ENCODE measurements at places on chromosomes 3 and 15.

GRCh38 chr15:81091889-81092558, 42.0 kb upstream of the CFAP161 start:
- DNase-seq: peak; percentile 97

DNA sequence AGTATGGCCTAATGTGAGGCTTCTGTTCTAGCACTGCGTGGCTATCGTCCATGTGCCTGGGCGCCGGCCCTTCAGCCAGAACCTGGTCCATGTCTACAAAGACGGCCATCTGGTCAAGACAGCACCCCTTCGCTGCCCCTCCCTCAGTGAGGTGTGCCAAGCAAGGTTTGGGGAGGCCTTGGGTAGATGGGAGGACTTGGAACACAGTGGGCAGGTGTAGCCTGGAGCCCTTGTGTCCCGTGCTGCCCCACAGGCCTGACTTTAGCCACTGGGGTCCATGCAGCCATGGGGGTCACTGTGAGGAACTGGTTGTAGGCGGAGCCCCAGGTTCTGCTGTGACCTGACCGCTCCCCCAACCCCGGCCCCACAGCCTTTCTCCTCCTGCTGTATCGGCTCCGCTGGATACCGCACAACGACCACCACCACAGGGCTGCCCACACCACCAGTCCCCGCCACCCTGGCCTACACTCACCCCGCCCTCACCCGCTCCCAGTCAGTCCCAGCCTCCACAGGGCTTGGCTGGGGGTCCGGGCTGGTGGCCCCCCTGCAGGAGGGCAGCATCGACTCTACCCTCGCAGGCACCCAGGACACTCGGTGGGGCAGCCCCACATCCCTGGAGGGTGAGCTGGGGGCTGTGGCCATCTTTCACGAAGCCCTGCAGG, 16.6 kb downstream of the NBEAL2 start:
- no peak for DNase-seq

GRCh38 chr3:102488331-102488730, 53.5 kb downstream of the ZPLD1 start:
- no peak for DNase-seq

DNA sequence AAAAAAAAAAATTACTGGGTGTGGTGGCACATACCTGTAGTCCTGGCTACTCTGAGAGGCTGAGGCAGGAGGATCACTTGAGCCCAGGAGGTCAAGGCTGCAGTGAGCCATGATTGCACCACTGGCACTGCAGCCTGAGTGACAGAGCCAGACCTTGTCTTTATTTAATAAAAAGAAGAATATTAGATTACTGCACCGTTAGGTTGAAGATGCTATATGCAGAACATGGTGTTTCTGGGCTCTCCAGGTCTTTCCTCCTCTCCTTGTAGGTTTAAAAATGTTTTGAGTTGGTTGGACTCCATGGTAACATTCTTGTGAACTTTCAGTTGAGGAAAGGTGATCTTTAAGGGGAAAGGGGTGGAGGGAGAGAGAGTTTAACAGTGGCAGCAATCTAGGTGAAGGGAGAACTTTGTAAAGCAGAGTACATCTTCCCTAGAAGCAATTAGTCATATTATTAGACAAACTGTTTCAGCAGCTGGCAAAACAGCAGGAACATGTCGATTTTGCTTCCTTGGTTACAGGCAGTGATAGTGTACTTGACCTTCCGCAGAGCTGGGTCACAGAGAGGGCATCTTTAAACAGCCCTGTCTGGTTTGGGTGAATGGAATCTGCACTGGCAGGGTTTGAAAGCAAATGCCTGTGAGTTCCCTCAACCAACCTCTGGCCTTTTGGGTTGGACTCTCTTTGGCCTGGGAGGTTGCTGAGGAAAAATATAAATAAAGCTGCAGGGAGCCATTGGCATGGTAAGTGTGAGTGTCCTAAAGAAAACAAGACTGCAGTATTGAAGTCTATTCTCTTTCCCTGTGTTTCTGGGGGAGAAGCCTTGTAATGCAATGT, 42.8 kb downstream of the NR2C2 start:
- peak; percentile 39 for DNase-seq

DNA sequence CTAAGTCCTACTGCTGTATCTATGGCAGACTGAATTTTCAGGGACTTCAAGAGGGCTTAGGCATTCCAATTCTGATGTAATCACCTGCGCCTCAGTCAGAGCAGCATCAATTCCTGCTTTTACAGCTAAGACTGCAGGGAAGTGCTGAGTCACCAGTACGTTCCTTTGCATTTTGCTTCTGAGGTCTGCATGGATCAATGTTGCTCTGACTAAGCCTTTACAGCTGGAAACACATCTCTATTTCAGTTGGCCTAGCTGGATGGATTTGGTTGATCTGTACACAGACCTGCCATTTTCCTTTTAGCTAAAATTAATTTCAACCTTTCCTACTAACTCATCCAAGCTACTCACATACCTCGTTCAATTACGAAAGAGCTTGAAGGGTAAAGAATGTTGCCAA, 51.3 kb downstream of the ETV5 start:
- peak; percentile 59 for DNase-seq

DNA sequence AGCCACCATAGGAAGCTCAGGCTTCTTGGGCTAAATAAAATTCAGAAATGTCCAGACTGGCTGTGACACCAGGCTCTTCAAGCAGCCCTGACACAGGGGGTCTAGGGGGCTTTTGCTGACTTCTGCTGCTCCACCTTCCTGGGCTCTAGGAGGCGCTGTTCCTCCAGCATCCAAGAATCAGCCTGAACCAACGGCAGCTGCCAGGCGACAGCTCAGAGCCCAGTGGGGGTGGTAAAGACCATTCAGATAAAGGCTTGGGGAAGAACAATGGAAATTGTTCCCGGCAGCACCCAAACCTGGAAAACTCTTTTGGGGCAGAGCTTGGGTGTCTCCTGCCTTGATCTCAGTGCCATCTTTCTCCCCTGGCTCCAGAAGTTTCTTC, 21.6 kb upstream of the PSTPIP1 start:
- DNase-seq: no peak

GRCh38 chr3:10518506-10519150, 13.2 kb upstream of the ATP2B2 start:
- no peak for DNase-seq

- no peak for DNase-seq
These were observed 909.1 kb upstream of the ROBO1 start for GRCh38 chr3:80676866-80677265.

- DNase-seq: peak; percentile 81
These were observed 644.7 kb downstream of the OTOL1 start for GRCh38 chr3:162141272-162141791.

DNA sequence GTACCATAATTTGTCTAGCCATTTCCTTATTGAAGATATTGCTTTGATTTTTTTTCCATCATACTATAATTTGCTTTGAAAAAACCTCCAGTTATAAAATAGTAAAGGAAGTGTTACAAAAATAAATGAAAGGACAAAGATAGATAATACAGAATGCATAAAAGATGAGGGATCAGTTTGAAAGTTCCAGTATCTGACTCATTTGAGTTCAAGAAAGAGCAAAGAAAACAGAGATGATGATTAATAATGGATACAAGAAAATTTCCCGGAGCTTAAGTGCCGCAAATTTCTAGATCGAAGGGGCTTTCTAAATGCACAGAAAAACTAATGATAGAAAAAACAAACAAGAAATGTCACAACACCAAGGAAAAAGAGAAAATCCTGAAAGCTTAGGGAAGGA, 4.3 kb downstream of the WDR48 start:
- DNase-seq: no peak

GRCh38 chr3:173823911-173824460, 426.4 kb downstream of the NLGN1 start:
- no peak for DNase-seq

DNA sequence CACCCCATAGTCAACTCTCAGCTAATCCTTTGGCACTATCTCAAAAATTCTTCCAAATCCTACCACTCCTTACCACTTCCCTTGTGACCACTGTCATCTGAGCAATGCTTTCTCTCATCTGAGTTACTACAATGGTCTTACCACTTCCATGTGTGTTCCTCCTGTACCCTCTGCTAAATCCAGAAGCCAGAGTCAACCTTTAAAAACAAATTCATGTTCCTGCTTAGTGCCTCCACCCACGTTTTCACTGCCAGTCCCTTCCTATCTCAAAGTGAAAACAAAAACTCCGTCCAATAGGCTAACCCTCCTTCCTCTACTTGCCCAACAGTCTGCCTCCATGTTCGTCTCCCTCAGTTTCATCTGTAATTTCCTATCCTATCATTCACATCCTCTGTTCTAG, 109.0 kb downstream of the ADAMTS9 start:
- no peak for DNase-seq

DNA sequence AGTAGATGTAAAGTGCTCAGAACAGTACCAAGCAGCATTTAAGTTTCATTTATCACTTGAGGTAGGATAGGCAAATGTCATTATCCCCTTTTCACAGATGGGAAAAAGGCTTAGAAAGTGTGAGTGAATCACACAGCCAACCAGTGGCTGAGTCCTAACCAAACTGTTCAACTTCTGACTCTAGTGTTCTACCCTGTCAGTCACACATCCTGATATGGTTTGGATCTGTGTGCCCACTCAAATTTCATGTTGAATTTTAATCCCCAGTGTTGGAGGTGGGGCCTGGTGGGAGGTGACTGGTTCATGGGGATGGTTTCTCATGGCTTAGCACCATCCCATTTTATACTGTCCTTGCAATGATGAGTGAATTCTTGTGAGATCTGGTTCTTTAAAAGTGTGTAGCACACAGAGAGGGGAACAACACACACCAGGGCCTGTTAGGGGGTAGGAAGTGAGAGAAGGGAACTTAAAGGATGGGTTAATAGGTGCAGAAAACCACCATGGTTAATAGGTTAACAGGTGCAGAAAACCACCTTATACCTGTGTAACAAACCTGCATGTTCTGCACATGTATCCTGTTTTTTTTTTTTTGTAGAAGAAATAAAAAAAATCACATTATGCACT, 304.7 kb downstream of the SUCLG2 start:
- DNase-seq: peak; percentile 45

- DNase-seq: no peak
These were observed 532.5 kb upstream of the KCNMB2 start for GRCh38 chr3:178003756-178004155.

- no peak for DNase-seq
These were observed 348.1 kb downstream of the LSAMP start for GRCh38 chr3:116097226-116097625.

DNA sequence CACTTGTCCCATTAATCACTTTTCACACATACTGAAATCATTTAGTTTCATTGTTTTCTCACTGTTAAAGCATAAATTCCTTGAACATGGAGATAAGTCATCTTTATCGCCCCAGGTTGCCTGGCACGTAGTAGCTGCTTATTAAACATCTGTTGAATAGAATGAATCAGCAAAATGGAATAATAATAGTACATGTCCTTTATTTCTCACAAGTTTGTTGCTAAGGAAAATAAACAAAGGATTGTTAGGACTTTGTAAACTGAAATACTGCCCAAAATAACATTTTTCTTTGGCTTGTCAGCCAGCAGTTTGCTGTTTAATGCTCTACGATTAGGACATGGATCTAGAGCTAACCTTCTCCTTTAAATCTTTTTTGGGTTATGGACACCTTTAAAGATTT, 17.9 kb downstream of the SLC35A5 start:
- DNase-seq: no peak

DNA sequence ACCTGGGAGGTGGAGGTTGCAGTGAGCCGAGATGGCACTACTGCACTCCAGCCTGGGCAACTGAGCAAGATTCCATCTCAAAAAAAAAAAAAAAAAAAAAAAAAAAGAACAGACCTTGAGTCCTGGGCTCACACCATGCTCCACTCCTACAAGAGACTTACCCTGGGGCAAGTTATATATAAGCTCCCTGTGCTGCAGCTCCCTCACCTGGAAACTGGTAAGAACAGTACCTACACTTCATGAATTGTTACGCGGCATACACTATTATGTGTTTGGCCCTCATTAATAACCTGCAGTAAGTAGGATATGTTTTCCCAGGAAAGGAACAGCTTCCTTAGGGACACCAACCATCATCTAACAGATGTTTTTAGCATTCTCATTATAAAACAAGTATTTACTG, 119.6 kb downstream of the FMN1 start:
- no peak for DNase-seq

DNA sequence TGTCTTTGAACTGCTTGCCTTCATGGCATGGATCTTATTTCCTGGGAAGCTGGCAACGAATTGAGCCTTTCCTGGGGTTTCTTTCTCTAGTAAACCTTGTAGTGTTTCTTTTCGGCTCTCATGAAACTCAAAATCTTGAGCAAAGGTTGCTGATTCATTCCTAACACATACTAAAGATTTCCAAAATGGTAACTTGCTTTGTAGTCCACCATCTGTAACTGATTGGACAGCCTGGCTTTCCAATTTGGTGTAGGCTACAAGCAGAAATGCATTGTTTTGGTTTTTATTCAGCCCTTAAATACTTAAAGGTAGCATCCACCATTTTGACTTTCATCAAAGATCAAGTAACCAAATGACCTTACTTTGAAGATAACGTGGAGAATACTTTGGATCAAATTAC, 38.1 kb downstream of the LRTM1 start:
- no peak for DNase-seq

DNA sequence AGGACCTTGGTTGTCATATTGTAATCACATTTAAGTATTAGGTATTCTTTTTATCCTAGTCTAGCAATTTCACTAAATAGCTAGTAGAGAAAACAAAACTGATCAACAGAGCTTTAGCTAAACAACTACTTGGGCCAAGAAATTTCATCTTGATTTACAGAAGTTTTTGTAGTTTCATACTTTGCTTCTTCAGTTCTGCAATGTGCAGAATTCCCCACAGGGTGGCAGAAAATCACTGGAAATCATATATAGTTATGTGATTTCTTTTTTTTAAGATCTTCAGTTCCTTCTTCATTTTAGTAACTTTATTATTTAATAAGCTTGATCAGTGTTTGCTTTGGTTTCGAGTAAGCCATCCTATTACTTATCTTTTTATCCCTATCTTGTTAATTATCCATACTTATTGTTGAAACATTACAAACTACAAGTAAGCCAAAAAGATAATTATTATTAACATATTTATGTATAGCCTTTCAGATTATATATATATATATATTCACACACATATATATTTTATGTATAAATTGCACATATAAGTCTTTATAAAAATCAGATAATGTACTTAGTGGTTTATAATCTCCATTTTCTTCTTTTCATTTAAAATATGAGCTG, 2.2 kb upstream of the BNIP2 start:
- peak; percentile 69 for DNase-seq

DNA sequence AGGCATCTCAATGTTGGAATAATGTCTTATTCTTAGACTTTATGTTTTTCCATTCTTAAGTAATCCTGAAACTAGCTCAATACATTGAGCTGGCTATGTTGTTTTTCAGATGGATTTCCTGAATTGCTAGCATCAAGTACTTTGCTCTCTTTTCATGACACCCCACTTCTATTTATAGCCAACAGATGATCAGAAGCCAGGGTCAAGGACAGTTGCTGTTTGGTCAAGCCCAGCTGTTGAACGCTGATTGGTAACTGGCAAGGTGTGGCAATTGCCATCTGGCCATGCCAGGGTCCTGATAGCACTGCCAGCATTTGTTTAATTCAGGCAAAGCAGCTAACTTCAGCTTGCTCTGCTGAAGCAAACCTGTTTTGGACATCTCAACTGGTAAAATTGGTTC, 46.2 kb upstream of the PLCL2 start:
- no peak for DNase-seq

- no peak for DNase-seq
These were observed 231.5 kb upstream of the SETMAR start for GRCh38 chr3:4071481-4072184.

All from foreskin fibroblast (primary cell).